ENCODE measurements at places on chromosomes 3 and 15.

- no peak for DNase-seq
These were observed 27.3 kb downstream of the CYP11A1 start for GRCh38 chr15:74340150-74340549.

GRCh38 chr3:112302881-112303763 lies 9.1 kb upstream of the SLC9C1 start:
- DNase-seq: no peak

DNA sequence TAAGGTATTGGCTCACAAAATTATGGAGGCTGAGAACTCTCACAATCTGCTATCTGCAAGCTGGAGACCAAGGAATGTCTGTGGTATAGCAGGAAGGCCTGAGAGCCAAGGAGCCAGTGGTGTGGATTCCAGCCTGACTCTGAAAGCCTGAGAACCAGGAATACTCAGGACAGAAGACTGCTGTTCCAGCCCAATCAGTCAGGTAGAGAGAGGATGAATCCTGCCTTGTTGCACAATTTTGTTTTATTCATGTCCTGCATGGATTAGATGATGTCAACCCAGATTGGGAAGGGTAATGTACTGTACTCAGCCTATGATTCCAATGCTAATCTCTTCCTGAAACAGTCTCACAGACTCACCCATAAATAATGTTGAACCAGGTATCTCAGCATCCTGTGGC lies 312.4 kb upstream of the KCNMB2 start:
- no peak for DNase-seq

DNA sequence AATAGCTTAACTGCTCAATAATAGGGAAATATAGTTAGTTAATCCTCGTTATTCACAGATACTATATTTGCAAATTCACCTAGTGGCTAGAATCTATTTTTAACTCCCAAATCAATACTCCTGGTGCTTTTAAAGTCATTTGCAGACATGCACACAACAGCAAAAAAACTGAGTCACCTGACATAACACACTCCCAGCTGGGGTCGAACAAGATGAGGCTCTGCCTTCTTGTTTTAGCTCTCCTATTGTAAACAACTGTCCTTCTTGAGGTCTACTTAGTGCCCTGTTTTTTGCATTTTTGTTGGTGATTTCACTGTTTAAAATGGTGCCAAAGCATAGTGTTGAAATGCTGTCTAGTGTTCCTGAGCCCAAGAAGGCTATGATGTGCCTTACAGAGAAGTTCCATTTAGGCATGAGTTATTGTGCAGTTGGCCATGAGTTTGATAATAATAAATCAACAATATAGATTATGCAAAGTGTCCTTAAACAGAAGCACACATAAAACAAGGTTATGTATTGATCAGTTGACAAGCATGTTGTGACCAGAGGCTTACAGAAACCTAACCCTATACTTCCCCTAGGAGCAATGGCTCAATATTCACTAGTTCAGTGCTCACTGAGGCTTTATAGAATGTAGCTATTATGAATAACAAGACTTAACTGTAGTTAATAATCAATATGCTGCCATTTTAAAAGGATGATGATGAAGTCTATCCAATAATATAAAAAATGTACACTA lies 18.6 kb downstream of the MAP3K13 start:
- DNase-seq: no peak

DNA sequence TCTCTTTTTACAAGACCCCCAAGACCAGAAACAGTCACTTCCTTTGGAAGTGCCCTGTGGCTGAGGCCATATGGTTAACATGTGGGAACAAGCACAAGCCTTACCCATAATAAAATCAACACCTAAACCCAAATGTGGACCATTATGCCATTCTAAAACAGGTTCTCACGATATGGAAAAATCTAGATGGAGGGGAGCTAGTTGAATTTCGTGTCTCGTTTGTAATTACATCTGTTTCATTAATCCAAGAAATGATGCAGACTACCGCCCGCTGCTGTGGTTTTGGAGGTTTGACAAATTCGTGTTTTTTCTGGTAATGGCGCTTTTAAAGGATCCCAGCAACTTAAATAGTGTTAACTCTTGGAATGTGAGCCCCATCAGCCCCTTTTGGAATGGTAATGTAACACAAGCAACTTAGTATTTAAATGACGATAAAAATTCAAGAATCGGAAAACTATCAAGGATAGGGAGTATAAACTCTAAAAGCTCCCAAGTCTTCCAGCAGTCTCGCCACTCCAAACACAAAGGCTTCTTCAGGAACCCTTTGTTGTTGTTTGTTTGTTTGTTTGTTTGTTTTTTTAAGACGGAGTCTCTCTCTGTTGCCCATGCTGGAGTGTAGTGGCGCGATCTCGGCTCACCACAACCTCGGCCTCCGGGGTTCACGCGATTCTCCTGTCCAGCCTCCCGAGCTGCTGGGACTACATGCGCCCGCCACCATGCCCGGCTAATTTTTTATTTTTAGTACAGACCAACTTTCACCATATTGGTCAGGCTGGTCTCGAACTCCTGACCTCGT lies 1.1 kb downstream of the CNBP start:
- DNase-seq: no peak

- DNase-seq: no peak
These were observed 19.6 kb downstream of the ATG7 start for GRCh38 chr3:11291808-11292207.

DNA sequence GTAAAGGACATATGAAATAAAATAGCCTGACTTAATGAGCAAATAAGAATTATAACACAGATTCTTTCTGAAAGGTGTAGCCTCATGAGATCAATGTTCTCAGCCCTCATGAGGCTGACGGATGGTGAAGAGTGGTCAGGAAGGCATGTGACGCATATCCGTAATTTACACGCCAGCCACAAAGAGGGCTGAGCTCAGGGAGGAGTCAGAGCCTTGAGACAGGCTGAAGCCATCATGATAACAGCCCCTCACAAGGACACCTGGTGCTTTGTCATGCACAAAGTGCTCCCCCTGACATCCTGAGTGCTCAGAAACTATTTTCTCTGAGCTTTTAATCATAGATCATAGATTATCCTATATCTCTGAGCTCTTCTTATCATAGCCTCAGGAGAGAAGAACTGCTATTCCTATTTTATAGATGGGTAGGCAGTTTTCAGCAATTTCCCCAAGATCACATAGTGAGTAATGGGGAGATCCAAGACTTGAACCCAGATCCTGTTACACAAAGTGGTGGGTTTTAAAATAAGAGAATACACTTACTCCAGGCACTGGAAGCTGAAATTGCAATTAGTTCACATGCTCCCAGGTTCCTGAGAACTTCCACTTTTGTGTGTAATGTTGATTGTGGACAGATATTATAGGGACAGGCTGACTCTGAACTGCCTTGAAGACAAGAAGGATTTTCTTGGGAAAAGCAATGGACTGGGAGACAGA lies 267.1 kb downstream of the RPLP1 start:
- no peak for DNase-seq

DNA sequence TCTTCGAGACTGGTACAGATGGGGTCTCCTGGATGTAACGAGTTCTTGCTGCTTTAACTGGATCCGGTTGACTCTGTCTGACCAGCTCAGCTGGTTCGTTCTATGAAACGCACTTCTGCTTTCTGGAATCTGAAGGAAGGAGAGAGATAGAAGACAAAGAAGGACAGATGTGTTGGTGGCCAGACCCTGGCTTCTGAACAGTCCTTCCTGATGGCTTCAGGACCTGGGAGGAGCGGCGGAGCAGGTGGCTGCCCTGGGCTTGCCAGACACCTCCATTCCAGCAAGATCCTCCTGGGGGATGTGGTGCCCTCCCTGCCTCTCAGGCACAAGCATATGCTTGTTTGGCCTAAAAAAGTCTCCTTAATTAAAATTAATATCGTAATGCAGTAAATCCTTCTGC lies 99.9 kb downstream of the APBA2 start:
- peak; percentile 30 for DNase-seq

DNA sequence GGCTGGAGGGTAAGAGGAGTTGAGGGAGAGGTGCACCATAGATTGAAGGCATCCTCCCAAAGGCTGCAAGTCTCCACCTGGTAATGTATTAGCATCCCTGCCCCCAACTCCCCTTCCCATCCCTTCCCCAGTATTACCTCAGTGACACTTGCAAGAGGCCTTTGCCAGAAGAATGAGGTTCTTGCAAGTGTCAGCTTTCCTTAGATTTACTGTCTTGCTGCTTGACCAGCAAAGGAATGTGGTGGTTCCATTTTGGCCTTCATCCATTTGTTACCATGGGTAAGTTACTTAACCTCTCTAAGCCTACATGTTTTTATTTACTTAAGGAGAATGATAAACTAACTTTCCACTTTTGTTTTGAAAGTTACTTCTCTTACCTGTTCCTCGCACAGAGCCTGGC lies 108.9 kb downstream of the LRTM1 start:
- no peak for DNase-seq

GRCh38 chr3:153463895-153464294 lies 301.9 kb downstream of the RAP2B start:
- DNase-seq: no peak

GRCh38 chr15:98952381-98952803 lies 55.2 kb downstream of the PGPEP1L start:
- no peak for DNase-seq

DNA sequence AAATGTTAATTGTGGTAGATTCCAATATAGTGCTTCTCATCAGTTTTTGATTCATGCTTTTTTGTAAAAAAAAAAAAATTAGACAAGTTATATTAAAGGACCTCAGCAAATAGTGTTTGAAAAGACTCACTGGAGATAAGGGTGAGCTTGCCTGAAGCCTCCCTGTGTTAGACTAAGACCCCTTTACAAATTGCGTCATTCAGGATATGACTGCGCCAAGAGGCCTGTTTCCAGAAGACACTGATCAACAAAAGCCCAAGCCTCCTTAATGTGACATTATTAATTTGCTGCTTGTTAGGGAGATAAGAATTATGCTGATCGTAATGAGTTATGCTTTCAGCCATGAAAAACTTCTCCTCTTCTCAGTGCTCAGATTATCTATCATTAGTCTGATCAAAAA lies 13.0 kb upstream of the DNAJC13 start:
- DNase-seq: no peak

DNA sequence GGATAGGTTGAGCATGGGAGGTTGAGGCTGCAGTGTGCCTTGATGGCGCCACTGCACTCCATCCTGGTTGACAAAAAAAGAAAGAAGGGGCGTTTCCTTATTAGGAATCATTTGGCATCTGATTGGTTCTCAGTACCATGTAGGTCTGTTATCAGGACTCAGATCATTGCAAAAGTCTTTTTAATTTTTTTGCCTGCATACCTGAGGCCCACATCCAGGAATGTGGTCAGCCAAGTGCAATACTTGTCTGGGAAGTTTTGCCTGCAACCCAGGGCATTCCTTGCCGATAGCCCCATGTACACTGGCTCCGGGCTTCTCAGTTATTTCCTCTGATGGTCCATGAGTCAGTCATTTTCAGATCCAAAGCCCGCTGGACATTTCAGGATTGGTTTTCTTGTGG lies 50.1 kb upstream of the CRTC3 start:
- no peak for DNase-seq

GRCh38 chr3:159875116-159875515 lies 113.5 kb upstream of the IL12A start:
- no peak for DNase-seq

DNA sequence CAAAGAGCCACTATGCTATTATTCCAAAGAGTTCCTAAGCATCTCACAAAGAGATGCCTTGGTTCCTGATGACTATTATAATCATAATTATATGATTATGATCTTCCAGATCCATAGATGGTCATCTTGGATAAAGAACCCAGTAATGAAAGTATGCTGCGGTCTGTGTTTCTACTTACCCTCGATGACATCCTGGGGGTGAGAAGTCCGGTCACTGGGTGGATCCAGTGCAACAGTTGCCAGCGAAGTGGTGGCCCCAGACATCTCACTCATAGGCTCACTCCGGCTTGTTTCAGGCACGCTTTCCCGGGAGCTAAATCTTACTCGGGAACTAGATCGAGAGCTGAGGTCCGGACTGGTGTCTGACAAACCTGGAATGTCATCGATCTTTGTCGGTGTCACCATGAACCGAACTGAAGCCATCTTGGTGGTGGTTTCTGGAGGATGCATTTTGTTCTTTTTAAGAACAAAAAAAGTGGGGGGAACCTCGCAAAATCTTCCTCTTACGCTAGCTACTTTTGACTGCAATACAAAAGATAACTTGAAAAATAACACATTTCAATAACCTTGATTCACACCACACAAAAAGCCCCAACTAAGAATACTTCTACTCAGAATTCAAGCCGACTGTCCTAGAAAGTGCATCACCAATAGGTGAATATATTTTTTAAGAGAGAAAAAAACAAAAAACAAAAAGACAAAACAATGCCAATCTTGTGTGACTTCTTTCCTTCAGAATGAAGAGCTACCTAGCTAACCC lies 1.2 kb downstream of the SLC12A6 start:
- DNase-seq: no peak

DNA sequence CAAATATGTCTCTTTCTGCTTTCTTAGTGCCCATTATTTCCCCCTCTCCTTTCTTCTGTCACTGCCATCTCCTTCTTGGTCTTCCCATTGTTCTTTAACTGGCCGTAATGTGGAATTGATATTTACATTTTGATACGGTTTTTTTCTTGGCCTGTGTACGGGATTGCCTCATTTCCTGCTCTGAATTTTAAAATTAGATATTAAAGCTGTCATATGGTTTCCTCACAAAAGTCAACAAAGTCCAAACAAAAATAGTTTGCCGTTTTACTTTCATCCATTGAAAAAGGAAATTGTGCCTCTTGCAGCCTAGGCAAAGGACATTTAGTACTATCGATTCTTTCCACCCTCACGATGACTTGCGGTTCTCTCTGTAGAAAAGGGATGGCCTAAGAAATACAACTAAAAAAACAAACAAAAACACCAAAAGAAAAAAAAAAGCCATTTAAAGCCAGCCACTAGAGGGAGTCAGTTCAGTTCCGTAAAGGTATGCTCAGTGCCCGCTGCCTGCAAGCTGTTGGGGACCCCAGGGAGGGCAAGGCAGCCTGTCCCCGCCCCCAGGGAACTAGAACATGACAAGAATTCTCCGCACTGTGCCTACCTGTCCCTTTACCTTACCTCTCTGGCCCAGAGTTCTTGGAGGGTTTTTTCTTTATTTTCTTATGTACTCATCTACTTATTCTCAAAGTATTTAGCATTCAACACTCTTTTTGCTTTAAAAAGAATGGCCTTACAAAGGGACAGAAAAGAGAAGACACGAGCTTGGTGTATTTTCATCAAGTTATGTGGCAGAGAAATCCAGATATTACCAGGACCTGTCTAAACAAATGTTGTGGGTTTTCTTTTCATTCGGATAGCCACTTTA lies 30.0 kb upstream of the NR2E3 start:
- no peak for DNase-seq

GRCh38 chr15:78265752-78266224 lies 1.4 kb downstream of the DNAJA4 start:
- no peak for DNase-seq

GRCh38 chr15:65368302-65369211 lies 9.2 kb downstream of the IGDCC3 start:
- peak; percentile 40 for DNase-seq

DNA sequence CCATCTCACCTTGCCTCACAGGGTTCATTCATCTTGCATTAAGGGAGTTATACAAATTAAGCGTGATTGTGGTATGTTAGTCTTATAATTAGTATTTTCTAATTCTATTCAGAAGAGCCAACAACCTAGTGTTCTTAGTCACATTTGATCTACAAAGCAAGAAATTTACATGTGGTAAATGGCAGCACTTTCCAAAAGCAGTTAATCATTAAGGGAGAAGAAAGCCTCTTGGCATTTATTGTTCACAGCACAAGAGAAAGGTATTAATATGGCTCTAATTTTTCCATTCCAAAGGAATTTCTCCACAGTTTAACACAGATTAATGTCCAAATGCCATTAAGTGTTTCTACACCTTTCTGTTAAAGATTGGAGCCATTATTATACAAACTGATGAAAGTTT lies 1077.1 kb downstream of the ZPLD1 start:
- DNase-seq: no peak

GRCh38 chr3:23390446-23390845 lies 187.3 kb downstream of the UBE2E2 start:
- no peak for DNase-seq
